ENCODE measurements at places on chromosomes 11 and 22.

DNA sequence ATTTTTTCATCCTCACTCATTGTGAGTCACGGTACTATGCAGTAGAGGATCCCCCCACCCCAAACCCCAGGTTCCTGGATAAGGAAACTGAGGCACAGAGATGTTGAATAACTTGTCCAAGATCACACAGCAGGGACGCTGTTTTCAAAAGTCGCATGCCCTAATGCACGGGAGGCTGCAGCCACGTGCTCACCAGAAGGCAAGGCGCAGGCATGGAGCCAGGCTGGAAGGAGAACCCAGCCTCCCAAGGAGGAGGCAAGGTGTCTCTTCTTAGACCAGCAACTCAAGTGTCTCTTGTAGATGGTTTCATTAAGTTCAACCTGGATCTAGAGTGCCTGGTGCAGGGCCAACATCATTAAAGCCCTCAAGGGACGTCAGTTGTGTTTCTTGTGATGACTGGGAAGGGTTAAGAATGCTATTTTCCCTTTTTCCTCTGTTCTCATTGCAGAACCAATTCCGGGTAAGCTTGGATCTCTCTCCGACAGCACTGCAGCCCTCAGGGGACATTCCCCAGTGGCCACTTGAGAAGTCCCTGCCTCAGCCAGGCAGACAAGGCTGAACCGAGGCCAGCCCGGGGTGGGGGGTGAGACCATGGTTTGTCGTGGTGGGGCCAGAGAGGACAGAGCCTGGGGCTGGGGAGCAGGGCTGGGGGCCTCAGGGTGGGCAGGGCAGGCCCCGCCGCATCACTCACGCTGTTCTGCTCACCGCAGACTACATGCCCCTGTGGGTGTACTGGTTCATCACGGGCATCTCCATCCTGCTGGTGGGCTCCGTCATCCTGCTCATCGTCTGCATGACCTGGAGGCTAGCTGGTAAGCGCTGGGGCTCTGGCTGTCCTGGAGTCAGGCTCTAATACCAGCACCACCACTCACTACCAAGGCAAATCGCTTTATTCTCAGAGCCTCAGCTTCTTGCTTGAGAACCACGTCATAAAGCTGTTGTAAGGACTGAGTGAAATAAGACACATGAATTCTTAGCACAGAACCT, 15.7 kb downstream of the TMEM121B start:
- no peak for DNase-seq

DNA sequence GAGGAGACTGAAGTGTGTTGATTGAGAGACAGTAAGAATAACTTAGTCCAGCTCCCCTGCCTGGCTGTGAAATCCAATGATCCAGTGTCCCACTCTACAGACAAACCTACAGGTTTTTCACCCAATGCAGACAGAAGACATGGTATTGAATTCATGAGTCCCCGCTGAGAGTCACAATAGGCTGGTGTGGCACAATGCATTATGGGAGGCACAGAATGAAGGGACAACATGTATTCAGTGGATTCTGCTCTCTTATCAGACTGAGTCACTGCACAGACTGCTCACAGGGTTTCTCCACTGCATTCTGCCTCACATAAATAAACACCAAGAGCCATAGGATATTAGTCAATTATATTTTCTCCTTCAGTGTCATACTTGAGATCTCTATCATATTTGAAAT, 55.2 kb upstream of the TOP3B start:
- DNase-seq: no peak

GRCh38 chr11:100927579-100927978, 202.0 kb downstream of the PGR start:
- DNase-seq: no peak

GRCh38 chr22:37051391-37052385, at the start of gene KCTD17:
KCTD17 (plus strand) TSS chr22:37051742; CDS start chr22:37051761, 19 bp downstream.
- DNase-seq: no peak

- no peak for DNase-seq
Measured at GRCh38 chr11:14698771-14699170, 55.2 kb downstream of the PDE3B start.

DNA sequence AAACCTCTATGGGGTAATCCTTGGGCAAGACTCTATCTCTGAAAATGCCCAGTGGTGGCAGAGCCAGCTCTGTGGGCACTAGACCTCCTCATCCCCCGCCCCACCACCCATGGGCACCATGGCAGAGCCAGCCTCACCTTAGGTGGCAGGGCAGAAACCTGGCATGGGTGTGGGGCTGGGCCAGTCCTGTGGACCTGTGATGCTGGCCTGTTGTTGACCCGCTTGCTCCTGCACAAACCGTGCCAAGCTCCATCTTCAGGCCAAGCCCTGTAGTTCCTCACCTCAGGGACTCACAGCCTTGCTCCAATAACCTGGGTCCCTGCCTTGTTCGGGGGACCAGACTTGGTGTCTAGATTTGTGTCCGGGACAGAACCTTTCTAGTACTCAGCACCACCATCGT, 8.9 kb upstream of the SERPINH1 start:
- DNase-seq: no peak

GRCh38 chr11:57338142-57338541, at the start of gene P2RX3:
P2RX3 (plus strand) TSS chr11:57338352; CDS start chr11:57338551, 199 bp downstream.
- DNase-seq: no peak

DNA sequence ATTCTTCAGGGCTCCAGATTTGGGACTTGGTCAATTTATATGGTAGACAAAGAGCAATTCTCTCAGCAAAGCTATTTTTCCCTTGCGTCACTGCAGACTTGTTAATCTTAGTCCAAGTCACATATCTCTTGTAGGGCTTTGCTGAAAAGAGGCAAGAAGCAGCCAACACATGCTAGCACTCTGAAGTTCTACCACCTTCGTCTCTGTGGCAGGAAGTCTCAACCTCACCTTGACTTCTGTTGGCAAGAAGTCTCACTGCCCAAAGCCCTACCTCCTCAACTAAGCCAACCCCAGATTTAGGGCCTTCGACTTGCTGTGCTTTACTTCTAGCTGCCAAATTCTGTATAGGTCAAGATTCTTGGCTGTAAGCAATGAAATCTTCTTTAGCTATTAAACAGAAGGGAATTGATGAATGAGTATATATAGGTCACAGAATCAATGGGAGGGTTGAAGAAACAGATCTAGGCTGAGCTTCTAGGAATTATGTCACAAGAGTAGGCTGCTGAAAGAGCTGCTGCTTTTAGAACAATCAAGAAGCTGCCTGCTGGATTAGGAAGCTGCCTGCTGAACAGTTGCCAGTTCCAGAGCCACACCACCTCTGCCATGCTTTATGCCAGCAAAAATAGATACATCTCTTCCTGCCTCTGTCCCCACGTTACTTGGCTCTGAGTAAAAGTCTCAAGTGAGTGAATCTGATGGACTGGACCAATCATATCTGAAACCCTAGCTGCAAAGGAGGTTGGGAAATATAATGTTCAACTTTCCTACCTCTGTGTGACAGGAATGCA, 17.6 kb upstream of the NCR3LG1 start:
- DNase-seq: no peak

DNA sequence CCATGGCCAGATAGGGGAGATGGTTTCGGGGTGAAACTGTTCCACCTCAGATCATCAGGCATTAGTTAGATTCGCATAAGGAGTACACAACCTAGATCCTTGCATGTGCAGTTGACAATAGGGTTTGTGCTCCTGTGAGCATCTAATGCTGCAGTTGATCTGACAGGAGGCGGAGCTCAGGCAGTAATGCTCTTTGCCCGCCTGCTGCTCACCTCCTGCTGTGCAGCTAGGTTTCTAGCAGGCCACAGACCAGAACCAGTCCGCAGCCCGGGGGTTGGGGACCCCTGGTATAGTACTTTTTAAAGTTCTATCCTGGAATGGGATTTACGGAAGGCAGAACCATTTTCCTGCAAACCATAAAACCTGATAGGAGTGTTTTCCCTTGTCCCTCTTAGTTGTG, 54.6 kb downstream of the POLD3 start:
- no peak for DNase-seq

DNA sequence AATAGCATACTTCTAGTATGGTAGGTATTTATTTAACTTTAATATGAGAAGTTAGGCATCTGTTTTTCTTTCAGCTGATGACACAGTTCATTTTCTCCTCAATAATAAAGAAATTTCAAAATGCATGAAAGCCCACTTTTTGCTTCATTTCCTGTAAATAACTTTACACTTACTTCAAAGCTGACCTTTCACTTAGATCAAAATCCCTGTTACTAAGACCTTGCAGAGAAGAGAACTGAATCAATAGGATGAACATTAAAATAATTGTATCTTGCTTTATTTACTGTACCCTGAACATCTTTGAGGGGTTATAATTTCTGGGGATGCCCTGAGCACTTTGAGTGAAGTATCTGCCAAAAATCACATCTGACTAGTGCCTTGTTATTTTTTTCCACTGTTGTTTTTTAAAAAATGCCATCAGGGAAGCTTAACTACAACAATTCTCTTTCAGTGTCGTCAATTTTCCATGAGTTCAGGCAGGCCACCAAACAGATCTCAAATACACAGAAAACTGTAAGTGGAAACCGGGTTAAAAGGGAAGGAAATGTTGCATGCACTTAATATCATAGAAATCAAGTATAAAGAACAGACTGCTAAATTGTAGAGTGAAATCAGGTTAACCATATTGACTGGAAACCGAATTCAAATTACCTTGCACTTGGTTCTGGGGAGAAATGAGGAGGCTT, 206.2 kb downstream of the MAML2 start:
- no peak for DNase-seq

- no peak for DNase-seq
Measured at GRCh38 chr22:35749808-35750207, 32.1 kb downstream of the APOL5 start.

DNA sequence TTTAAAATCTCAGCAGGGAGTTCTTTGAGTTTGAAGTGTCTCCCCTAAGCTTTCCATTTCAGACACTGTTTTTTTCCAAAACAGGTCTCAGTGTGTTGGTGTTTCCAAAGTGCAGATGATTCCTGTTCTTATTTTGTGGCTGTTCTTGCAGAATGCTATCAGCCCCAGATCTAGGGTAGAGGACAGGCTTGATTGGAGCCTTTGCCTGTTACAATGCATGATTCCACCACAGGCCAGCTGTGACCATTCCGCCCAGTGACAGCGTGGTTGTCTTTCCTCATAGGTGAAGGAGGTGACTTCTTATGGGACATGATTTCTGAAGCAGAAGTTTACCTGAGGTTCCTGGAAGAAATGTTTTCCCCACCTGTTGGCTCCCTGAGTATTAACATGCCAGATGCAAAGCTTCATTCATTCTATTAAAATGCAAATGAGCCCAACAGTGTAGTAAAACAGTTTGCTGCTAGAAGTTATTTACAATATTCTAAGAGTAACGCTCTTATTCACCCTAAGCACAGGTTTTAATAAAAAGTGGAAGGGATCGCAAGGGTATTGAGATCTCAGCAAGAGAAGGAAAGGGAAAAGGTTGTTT, 36.9 kb upstream of the BIRC3 start:
- no peak for DNase-seq

GRCh38 chr11:93895106-93895862, 44.9 kb upstream of the VSTM5 start:
- DNase-seq: no peak

DNA sequence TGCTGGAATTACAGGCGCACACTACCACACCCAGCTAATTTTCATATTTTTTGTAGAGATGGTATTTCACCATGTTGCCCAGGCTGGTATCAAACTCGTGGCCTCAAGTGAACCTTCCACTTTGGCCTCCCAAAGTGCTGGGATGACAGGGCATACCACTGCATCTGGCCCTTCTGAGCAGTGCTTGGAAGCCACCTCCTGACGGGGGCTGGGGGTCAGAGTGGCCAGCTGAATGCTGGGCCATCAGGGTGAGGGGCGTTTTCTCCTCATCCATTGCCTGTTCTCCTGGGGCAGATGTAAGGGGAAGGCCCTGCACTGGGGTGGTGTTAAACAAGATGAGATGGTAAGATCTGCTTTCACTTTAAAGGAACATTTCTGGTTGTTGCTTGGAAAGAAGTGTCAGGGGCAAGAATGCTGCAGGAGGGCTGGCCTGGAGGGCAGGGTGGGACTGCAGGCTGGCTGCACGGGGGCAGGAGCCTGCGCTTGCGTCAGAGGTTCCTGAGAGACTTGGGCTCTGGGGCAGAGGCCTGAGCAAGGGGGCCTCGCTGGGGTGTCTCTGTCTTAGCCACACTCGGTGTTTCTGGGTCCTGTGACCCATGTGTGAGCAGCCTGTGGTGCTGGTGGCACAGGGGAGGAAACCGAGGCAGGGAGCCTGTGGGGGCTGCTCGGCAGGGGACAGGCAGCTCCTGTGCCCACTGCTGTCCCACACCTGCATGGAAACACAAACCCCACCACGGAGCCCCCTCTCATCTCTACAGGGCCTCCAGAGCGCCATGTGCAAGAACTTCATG, 17.2 kb downstream of the DGCR6L start:
- DNase-seq: no peak

GRCh38 chr11:8243458-8243857, 20.2 kb downstream of the LMO1 start:
- DNase-seq: no peak

DNA sequence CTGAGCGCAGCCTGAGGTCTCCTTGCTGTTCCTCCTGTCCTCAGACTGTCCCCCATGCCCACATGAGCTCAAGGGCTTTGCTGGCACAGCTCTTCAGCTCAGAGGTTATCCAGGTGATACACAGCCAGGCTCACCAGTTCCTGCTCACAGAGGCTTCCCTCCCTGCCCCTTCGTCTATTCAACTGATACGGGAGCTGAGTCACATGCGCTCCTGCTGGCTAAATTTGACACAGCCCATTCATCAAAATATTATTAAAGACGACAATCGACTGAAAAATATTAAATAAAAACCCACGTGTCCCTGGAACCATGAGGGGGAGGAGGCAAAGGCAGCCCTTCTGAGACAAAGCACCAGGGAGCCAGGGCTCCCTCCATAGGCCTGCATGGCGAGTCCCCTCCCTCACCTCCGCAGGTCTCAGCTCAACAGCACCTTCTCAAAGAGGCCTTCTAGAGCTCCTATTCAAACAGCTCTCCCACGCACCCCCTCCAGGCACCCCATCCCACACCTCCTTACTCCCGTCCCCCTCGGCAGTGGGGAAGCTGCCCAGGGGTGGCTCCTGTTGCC, 40.5 kb downstream of the DUSP8 start:
- no peak for DNase-seq

GRCh38 chr11:65427691-65428577, 5.3 kb downstream of the NEAT1 start:
- DNase-seq: no peak

GRCh38 chr11:72024069-72024754, 25.5 kb downstream of the IL18BP start:
- DNase-seq: no peak

DNA sequence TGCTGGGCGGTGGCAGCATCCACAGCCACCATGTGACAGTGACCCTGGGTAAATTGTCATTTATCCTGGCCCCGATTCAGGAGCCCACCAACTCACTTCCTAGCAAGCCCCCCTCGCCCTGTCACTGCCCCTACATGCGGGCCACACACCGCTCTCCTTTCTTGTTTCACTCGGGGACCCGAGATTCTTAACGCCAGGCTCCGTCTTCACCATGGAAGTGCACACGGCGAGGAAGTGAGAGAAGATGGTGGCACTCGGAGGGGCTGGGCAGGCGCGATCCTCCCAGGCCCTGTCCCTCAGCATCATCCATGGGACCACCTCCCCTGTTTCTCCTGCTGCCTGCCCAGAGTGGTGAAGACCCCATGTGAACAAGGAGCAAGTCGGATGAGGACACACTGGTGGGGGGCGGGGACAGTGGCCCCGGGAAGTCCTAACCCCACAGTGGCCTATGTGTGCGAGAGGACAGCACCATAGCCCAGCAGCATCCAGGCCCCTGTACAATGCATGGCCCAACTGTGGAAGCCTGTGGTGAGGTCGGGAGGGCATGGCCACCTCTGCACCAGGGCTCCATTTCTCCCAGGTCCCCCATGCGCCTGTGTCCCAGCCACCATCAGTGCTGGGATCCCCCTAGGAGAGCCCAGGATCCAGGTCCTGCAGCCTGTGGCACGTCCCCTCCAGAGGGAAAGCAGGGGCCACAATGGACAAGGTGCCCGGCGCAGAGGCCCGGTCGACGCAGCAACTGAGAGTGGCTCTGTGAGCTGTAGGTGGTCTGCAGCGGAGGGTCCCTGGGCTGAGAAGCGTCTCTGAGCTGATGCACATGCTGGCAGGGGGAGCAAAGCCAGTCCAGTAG, 262.8 kb downstream of the BRD1 start:
- DNase-seq: no peak
